ENCODE measurements at places on chromosomes 16 and 17.

DNA sequence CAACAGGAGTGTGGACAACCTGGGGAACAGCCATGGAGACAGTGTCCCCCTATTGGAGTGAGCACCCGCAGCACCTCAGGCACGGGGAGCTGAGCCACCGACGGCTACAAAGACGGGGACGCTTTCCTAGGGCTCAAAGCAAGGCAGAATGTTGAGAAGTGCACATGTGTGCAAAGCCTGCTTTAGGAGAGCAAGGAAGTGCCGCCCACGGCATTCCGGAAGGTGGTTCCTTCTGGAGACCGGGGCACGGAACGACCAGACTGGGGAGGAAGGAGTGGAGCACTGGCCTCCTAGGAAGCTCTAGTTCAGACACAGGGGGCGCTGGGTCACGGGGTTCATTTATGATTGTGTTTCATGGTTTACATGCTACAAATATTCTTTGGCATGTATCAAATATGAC is 52.2 kb downstream of the TBC1D16 start:
- no peak for DNase-seq

DNA sequence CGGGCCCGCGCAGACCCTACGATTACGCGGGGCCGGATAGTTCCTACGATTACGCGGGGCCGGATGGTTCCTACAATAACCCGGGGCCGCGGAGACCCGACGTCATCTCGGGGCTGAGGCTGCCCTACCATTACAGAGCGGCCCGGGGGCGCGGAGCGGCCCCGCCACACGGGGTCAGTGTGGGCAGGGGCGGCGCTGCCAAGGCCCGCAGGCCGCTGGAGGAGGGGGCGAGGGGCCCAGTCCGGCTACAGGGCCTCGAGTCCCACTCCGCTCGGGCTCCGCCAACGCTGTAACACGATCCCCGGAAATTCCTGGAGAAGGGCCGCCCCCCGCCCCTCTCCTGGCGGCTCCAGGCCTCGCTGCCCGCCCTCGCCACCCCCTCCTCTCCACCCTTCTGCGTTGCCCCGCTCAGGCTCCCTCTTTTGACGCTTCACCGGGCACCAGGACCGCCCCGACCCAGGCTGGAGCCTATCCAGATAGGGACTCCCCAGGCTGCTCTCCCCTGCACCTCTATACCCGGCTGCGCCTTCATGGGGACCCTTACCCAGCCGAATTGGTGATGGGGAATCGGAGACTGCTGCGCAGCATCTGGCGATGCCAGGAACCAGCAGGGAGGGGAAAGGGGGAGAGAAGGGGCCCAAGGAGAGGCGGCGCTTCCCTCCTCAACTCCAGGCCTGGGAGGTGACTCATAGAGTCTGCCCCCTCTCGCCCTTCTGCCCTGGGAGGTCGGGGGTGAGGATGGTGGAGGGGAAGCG is at the start of gene RAB34:
TSS of gene RAB34 (minus strand) at position 291 of the 755 bp plus-strand sequence. CDS start 602 bp downstream, outside the sequence.
- DNase-seq: no peak

DNA sequence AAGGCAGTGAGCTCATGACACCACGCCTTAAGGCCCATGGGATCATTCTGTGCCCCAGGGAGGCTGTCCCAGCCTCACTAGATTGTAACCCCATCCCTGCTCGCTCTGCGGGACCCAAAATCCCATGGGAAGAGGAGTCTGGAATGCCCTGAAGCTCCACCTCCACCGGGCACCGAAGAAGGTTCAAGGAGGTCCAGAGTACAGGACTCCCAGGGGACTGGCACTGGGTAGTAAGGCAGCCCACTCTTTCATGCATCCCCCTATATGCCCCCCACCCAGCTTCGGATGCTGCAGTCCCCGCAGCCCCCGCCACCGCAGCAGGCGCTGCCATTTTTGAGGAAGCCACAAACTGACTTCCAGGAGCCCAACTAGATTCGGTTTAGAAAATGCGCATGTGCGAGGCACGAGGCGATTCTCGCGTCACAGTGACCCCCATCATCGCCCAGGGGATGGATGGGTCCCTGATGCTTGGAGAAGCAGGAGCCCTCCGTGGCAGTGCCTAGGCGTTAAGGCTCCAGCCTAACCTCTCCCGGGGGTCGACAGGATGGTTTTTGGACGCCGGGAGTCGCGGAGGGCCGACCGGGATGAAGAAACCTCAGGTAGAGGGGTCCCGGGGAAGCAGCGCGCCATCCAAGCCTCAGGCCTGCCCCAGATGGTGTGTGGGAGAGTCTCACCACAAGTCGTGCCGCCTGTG is 1681.0 kb downstream of the TP53TG3F start:
- no peak for DNase-seq

DNA sequence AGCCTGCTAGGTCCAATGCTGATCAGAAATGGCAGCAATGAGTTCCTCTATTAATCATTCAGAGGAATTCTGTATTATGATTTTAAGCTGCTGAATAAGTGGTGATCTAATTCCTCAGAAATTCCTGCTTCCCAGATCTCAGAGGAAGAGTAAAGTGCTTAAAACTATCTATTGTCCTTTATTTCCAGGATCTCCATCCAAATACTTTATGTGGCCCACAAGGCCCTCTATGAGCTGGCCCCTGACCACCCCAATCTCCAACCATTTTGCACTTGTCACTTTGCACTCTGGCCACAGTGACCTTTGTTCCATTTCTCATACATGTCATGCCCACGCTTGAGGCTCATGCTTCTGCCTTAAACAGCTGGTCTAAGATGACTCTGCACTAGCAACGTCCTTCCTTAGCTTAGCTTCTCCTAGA is 93.7 kb downstream of the CA10 start:
- DNase-seq: no peak

GRCh38 chr17:15350777-15351477 is 9.5 kb upstream of the TEKT3 start:
- no peak for DNase-seq

DNA sequence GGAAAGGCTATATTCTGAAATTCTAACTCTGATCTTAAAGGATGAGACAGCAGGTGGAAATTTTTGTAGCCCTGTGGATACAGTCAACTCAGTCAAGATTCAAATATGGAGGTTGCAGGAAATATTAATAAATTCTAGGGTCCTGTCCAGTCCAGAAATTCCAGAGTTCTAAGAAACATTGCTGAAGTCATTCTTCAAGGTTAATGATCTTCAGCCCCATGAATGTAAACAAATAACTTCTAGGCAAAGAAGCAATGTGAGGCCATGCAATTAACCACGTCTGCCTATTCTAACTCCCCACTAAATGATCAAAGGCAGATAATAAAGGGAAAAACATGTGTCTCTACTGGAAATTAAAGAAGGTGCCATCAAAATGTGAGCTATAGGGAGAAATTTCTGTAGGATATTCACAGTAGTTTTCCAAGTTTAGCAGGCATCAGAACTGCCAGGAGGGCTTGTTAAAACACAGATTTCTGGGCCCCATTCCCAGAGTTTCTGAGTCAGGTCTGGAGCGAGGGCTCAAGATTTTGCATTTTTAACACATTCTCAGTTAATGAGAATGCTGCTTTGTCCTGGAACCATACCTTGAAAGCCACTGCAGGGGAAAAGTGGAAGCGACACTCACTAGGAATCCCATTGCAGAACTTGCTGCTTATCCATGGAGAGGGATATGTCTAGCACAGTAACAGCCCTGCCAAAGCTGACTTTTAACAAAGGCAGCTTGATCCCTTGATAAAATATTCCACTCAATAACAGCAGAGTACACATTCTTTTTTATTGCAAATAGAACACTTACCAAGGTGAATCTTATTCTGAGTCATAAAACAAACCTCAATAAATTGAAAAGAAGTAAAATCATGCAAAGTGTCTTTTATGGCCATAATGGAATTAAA is 61.8 kb downstream of the DNAH3 start:
- no peak for DNase-seq

DNA sequence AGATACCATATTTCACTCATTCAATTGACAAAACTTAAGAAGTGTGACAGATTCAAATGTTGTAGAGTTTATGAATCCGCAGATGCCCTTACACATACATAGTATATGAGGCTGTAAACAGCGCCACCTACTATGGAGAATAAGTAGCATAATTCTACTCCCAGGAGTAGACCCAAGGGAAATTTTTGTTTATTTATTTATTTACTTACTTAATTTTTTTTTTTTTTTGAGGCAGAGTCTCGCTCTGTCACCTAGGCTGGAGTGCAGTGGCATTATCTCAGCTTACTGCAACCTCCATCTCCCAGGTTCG is 35.5 kb downstream of the GAN start:
- DNase-seq: no peak

DNA sequence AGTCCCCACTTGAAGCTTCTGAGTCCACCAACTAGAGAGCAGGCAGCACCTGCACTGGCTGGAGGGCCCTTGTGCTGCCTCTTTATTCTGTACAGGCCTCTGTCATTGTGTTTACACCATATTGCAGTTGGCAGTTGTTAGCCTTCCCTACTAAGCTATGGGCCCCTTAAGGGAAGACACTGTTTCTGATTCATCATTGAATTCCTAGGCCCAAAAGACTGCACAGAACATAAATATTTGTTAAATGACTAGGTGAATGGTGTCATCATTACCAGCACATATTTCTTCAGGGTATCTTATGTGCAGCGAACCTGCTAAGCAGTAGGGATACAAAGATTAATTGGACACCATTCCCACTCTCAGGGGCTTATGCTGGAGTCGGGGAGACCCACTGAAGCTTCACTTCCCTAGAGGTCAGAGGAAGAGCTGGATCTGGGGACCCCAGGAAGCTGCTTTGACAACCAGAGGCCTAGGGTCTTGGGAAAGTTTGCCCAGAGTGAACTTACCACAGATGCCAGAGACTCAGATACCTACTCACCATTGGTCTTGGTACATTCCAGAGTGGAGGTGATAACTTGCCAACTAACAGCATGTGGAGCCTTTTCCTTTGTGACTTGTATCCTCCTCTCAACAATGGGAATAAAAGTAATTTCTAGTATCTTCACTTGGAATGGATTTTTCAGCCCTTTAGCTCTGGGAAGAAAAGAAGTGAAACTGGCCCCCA is 28.7 kb upstream of the DDX52 start:
- peak; percentile 75 for DNase-seq

GRCh38 chr16:67486805-67487204 is 3.5 kb upstream of the AGRP start:
- DNase-seq: no peak

DNA sequence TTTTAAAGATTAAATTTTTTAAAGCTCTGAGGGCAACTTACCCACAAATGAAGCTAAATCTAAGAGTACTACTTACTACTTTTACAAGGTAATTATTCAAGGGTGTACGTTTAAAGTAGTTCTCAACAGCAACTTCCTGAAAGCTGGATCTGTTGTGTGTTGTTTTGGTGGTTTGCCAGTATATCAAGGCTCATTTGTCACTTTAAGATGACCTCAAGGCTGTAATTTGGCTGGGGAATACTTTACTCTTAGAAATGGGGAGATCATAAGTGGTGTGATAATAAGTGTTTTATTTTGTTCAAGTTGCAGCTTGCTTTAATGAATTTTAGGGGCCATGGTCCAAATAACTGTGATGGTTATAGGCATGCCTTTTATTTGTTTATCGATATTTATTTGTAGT is 30.4 kb downstream of the AP2B1 start:
- DNase-seq: no peak

DNA sequence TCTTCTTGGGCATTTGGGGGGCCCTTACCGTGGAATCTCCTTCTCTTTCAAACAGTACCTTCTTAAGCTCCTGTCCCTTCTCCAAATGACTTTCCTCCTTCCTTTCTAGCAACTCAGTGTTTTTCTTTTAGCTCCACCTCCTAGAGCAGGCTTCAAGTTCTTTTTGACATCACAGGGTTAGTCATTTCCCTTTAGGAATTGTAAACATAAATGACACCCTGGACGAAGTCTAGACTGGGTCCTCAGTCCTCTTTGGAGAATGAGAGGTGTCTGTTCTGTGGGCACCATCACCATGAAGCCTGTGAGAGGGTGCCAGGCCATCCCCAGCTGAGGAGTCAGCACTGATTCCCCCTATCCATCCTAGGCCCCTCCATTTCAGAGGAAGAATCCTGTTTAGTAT is 94.7 kb downstream of the SALL1 start:
- DNase-seq: no peak

GRCh38 chr16:54178478-54178976 is 108.1 kb downstream of the IRX3 start:
- peak; percentile 67 for DNase-seq

DNA sequence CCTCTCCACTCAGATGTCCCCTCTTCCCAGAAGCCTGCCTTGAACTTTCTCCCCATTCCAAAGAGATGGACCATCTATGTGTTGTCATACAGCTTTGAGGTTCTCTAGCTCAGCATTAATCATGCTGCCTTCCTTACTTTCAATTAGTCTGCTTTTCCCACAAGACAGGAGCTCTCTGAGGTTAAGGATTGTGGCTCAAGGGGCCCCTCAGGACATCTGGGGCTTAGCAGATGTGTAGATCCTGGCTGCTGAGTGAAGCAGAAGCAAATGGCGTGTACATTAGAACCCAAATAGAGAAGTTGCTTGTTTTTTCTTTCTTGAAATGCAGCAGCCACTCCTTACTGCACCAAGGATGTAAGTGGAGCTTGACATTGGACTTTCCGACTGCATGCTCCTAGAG is 330.5 kb upstream of the TNRC6C start:
- no peak for DNase-seq

- no peak for DNase-seq
Observed at GRCh38 chr17:10156948-10157607, 41.3 kb downstream of the GAS7 start.

GRCh38 chr16:85988306-85988705 is 89.3 kb downstream of the IRF8 start:
- no peak for DNase-seq

- no peak for DNase-seq
Observed at GRCh38 chr16:66910175-66910940, 8.3 kb downstream of the CDH16 start.

DNA sequence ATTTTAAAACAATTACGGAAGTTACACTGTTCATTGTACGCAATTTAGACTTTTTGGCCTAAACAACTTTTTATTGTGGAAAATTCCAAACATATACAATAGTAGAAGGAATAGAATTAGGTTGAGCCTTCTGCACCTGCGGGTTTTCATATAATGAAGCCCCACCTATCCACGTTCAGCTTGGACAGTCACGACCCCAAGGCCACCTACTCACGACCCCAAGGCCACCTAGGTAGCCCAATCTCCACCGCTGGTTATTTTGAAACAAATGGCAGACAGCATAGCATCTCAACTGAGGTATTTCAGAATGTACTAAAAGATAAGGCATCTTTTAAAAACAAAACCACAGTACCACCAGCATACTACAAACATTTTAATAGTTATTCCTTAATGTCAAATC is 631 bp downstream of the NLRC5 start:
- DNase-seq: no peak

- DNase-seq: no peak
Observed at GRCh38 chr17:58411408-58411894, 5.9 kb downstream of the RNF43 start.

- no peak for DNase-seq
Observed at GRCh38 chr17:61833536-61834193, 29.7 kb downstream of the BRIP1 start.

GRCh38 chr17:18981642-18982424 is 22.7 kb downstream of the FAM83G start:
- DNase-seq: peak; percentile 84

GRCh38 chr17:63706336-63707082 is 6.6 kb upstream of the LIMD2 start:
- no peak for DNase-seq

DNA sequence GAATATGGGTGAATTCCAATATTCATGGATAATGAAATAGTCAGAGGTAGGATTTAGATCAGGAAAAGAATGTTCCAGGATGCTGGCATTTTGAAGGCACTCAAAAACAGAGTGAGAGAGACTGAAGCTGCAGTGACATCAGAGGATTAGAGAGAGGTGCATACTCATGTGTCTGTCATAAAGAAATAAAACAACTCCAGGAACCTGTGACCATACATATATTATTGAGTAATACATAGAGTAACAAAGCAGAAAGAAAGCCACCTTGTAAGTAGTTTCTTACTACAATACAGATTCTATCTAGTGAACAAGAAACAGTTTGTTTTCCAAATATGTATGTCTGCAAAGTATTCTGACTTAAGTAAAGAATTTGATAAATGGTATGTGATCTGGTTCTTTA is 62.3 kb upstream of the PHOSPHO1 start:
- DNase-seq: no peak
